ENCODE measurements at places on chromosomes 3 and 15. TPM values are rescaled to one million over a fixed set of nuclear protein-coding genes. Genes with fewer than 3 reads are reported as not detected.

C3orf85 gene
- not detected for total RNA-seq

CPB1 gene
- not detected for total RNA-seq

CPEB1 gene
- 0.18 TPM for total RNA-seq

EXD1 gene
- total RNA-seq = not detected

TMC3 gene
- total RNA-seq = not detected

HYAL3 gene
- total RNA-seq = 9.7 TPM

PIERCE2 gene
- total RNA-seq = not detected

CKMT1B gene
- not detected for total RNA-seq

RBM5 gene
- total RNA-seq = 180 TPM

FOXB1 gene
- 0.50 TPM for total RNA-seq

CHL1 gene
- total RNA-seq = not detected

ZIC1 gene
- not detected for total RNA-seq

TMEM266 gene
- total RNA-seq = not detected

GPD1L gene
- 37.0 TPM for total RNA-seq

STRIT1 gene
- not detected for total RNA-seq

VPS39 gene
- total RNA-seq = 65.7 TPM

MB21D2 gene
- 6.5 TPM for total RNA-seq

ACAN gene
- total RNA-seq = not detected

CCR4 gene
- 2.9 TPM for total RNA-seq

ABCC5 gene
- total RNA-seq = 16.7 TPM

Data from activated CD8-positive, alpha-beta T cell treated with anti-CD3 and anti-CD28 coated beads, Interleukin-2, amount 10 ng/mL, durations not matched to agents 7 days and 5 days (primary cell).